IPS DF 19.7 (cell line): ENCODE measurements at places on chromosomes 3 and 15.

GRCh38 chr3:180246688-180247195, 210.0 kb upstream of the PEX5L start:
- no peak for DNase-seq

GRCh38 chr3:53511246-53511645, 16.8 kb downstream of the CACNA1D start:
- DNase-seq = no peak

GRCh38 chr15:78054966-78055365, 22.5 kb downstream of the TBC1D2B start:
- DNase-seq = no peak

GRCh38 chr15:95590533-95591044, 739.9 kb upstream of the NR2F2 start:
- DNase-seq = no peak

DNA sequence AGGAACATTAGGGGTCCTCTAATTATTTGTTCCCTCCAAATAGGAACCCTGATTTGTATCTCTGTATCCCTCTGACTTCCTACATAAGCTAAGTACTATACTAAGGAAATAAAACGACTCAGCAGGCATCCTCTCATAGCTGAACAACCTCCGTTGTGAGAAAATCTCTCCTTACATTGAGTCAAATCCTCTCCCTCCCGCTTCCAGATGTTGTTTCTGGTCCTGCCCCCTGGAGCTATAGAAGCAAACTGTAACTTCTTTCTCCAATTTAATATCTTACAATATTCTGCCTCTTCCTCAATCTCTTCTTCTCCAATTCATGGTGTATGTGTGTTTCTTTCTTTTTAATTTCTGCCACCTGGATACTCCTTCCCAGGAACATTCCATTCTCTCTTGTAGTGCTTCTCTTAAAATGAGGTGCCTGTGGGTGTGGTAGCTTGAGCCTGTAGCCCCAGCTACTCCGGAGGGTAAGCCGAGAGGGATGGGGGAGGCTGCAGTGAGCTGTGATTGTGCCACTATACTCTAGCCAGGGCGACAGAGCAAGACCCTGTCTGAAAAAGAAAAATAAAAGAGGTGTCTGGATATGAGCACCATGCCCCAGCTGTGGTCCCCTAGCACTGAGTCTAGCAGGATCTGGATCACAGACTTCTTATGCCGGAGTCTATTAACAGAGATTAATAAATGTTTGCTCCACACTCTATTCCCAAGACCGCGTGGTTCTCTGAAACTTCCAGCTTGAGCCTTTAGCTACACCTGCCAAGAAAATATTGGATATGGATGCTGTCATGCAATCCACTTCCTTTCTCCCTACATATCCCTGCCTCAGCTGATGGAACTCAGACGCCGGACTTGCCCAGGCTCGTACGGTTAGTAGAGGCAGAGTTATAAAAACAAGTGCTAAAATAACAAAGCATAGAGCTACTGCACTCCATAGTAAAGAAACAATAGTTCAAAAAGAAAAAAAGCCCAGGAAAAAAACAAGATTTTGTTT, 42.9 kb upstream of the NEO1 start:
- DNase-seq = no peak

- no peak for DNase-seq
Measured at GRCh38 chr15:76972389-76973361, 22.3 kb upstream of the PSTPIP1 start.

DNA sequence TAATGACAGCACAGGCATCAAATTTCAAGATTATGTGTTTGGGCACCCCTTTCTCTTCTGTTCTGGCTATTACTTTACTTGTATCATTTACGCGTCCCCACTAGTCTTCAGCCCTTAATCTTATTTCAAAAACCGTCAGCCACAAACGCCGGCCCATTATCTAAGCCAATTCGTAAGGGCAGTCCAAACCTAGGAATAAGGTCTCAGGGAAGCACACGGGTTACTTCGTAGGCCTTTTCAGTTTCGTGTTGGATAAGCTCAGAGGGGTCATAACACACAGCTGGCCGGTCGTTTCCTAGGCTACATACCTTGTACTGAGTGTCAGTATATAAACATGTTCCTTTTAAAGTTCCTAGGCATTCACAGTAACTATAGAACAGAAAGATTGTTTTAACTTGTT, 5.1 kb upstream of the DNAAF4 start:
- DNase-seq = no peak

- DNase-seq = no peak
Measured at GRCh38 chr3:136862617-136863322, 762 bp downstream of the NCK1 start.

DNA sequence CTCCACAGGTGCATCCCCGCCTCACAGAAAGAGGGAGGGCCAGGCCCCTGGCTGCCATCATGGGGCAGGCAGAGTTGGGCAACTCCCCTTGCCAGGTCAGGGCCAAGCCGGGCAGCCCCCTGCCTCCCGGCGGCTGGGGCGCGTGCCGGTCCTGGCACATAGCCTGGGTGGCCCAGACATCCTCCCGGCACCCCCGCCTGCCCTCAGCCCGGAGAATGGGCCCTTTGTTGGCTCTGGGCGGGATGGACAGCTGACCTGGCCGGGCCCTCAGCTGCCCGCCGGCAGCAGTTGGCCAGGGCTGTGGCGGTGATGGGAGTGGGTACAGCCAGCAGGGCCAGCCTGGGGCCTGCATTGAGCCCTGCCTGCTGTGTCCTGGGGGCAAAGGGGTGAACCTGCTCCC, 16.5 kb downstream of the PLXNA1 start:
- DNase-seq = no peak

- no peak for DNase-seq
Measured at GRCh38 chr3:51938780-51939425, 2.8 kb downstream of the RRP9 start.

GRCh38 chr3:172251211-172251610, 197.0 kb downstream of the GHSR start:
- DNase-seq = no peak

GRCh38 chr3:51500632-51501131, 867 bp upstream of the DCAF1 start:
- DNase-seq = no peak

GRCh38 chr3:132220986-132221385, 96.2 kb upstream of the ACP3 start:
- DNase-seq = no peak

- no peak for DNase-seq
Measured at GRCh38 chr3:17542591-17542990, 199.8 kb downstream of the TBC1D5 start.

DNA sequence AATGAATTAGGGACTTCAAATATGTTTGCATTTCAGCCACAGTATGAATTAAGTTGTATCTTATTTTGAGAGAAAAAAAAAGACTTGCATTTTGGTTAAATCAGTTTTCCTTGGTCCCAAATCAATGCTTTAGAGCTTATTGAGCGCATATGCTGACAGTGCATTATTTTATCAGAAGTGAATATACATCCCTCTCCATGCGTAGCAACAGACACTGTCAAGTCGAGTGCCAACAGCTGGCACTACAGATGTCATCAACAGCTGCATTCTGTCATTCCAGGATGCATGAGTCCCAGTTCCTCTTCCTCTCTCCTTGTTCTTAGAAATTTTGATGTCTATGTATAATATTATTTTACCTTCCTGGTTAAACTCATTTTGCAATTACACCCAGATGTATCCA, 156.1 kb upstream of the FOXB1 start:
- no peak for DNase-seq
